Amniotic epithelial cell (primary cell): ENCODE measurements at places on chromosomes 3 and 15.

DNA sequence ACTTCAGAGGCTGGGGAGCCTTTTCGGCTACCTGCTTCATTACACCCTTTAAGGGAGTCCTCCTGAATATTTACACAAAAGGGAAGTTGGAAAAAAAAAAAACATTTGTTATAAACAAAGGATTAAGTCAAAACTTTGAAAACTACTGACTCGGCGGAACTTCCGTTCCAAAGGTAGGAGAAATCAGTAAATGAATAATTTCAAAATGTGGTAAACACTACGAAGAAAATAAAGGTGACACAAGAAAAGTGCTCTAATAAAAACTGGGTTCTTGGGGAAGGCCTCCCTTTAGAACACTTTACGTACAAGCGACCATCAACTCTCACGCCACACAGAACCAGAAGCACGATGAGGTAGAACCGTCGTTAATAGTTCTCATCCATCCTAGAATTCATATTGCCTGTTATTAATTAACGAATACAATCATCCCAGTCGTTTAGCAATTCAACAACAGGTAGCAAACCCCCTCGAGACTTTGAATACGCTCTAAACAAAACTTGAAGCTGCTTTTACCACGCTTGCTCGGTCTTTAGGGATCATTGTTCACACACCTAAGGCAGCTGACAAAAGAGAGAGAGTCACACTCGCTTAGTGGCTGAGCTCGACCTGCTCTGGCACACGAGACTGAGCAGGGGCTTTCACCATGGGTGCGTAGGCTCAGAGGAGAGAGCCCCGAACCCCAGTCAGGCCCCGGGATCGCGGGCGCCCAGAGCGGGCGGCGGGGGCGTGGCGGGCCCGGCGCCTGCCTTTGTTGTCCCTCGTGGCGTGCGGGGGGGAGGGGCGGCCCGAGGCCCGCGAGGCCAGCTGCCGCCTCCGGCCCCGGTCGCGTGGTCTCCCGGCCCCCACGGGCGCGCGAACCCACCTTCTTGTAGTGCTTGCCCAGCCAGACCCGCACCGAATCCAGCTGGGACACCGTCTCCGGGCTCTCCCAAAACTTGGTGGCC, 680 bp downstream of the SMARCC1 start:
- peak; percentile 24 for DNase-seq

DNA sequence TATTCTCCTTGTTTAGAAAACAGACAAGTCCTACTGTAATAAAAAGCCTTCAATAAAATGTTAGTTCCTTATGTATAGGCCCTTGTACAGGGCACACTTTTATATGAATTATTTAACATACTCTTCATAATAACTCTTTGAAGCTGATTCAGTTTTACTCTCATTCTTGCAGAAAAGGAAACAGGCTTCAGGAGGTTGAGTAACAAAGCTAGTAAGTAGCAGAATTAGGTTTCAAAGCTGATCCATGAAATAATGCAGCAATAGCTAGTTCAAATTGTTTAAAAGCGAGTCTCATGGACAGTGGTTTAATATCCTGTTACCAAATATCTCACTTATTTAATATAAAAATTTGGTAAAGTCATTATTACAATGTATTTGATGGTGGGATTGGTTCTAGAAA, 25.0 kb downstream of the TCF12 start:
- no peak for DNase-seq

- DNase-seq, result peak; percentile 88
Measured at GRCh38 chr3:172142051-172142863, 102.9 kb downstream of the FNDC3B start.

DNA sequence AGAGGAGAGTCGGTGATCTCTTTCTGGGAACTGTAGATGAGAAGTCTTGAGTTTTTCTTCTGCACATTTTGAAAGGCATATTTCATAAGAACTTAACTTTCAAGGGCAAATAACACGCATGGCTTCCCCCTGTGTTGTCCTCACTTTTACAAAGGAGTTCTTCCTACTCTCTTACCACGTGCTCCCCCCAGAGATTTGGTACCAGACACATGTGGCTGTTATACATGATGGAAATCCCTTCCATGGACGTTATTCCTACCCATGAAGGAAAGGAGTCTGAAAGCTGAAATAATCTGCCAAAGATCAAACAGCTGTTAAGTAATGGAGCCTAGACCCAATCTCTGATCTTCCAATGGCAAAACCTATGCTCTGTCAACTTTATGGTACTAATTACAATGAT, 4.4 kb downstream of the IL5RA start:
- no peak for DNase-seq

DNA sequence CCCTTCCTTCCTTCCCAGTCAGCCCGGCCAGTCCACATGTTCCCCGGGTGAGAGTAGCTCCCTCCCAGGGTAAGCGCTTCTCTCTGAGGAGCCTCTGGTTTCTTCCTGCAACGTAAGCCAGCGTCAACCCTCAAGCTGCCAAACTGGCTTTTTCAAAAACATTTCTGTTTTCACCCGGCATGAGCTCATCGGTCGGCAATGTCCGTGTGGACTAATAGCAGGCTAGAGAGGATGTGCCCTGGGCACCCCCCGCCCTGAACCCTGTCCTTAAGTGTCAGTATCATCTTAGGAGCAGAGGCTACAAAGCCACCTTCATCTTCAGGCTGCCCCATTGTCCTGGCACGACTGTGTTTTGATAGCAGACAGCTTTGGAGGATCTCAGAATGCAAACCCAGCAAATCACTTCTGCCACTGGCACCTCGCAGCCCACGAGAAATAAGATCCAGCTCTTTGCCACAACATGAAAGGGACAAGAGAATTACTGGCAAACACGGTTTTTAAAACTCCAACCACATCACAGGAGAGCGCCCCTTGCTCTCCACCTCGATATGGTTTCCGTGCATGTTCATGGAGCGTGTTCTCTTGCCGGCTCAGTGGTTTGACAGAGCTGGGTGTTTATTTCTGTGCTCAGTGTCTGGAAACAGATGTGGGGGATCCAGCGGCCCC, 9.9 kb downstream of the ALDH1A3 start:
- peak; percentile 81 for DNase-seq

DNA sequence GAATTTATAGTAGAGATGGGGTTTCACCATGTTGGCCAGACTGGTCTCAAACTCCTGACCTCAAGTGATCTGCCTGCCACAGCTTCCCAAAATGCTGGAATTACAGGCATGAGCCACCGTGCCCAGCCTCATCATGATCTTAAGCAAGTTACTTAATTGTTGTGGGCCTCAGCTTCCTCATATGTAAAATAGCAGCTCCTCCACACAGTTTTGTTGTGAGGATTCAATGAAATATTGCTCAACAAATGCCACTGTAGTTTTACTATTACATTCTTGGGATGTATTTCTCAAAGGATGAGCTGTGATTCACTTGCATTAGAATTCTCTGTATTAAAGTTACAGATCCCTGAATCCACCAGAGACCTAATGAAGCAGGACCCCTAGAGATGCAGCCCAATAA, 168.8 kb downstream of the ADAMTS9 start:
- DNase-seq, result peak; percentile 92

DNA sequence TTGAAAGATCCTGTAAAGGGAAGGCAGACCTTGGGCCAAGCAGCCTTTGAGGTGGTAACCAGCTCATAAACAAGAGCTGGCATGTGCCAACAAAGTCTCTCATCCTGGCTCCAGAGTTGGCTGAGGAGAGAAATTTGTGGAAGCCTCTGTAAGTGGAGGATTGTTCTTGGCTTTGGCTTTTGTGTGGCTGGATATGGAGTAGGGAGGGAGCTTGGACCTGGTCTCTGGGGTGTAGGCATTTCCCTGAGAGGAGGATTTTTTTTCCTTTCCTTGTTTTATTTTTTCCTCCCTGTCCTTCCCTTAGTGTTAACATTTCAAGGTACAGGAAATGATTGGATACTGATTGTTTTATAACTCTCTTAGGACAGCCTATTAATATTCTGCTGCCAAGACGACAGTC, 60.8 kb downstream of the ZNF609 start:
- DNase-seq, result no peak
